Activated CD4-positive, alpha-beta T cell treated with anti-CD3 and anti-CD28 coated beads, Interleukin-2, amount 50 U/mL, for 4 hours (primary cell): ENCODE measurements at places on chromosomes 7 and 10.

- no peak for DNase-seq
Measured at GRCh38 chr7:112052993-112053736, 153.0 kb downstream of the DOCK4 start.

GRCh38 chr7:24842449-24843241 lies 85.4 kb upstream of the GSDME start:
- DNase-seq, result no peak

DNA sequence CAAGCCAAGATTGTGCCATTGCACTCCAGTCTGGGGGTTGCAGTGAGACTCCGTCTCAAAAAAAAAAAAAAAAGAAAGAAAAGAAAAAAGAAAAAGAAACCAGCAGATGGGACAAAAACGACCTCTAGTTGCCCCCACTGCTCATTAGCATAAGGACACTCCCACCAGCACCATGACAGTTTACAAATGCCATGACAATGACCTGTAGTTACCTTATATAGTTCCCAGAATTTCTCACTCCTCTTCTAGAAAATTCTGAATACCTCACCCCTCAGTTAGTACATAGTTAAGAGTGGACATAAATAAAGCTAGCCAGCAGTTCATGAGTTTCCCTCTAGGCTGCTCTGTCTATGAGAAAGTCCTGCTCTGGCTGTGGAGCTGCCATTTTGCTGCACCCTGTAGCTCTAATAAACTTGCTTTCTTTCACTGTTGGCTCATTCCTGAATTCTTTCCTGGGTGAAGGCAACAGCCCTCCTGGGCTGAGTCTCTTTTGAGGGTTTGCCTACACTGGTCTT lies 276.8 kb upstream of the AKR1E2 start:
- DNase-seq, result no peak

DNA sequence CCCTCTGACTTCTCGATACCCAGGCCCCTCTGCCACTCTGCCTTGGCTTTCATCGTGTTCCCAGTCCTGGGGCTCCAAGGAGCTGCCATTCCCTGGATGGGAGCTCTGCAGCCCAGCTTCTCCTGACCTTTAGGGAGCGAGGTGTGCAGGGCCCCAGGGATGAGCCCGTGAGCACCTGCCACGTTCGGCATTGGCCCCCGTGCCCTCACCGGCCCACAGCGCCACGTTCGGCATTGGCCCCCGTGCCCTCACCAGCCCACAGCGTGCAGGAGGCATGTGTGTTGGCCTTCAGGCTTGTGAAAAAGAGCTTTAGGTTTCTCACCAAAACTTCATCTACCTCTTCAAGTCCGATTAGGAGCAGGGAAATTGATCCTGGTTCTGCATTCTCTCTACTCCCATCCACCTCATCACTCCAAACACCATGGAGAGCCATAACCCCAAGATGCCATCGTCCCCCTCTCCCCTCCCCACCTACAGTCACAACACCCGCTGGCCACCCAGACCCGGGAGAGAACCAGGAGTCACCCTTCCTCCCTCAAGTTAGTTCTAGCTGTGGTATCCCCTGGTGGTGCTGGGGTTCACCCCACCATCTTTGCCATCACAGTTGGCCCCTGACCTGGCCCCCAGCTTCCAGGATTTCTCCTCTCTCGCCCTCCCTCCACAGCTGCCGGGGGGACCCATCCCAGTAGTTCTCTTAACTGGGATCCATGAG lies 119.4 kb upstream of the NPS start:
- DNase-seq, result no peak

DNA sequence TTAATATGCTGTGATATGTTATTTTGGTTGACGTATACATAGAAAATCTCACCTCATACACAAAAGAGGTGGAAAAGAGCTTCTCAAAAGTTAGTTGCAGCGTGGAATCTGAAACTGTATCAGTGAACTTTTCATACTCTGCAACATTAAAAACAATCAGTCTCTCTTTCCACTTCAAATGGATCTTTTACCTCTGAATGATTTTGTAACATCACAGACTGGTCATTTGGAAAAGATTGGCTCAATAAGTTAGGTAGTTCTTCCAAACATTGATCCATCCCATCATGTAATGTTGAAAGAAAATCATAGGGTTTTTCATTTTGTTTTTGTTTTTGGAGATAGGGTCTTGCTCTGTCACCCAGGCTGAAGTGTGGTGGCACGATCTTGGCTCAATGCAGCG lies 131.1 kb downstream of the AHR start:
- no peak for DNase-seq
